HFFc6 (cell line): ENCODE measurements at places on chromosomes 3 and 15. TPM values are rescaled to one million over a fixed set of nuclear protein-coding genes. Genes with fewer than 3 reads are reported as not detected.

DNA sequence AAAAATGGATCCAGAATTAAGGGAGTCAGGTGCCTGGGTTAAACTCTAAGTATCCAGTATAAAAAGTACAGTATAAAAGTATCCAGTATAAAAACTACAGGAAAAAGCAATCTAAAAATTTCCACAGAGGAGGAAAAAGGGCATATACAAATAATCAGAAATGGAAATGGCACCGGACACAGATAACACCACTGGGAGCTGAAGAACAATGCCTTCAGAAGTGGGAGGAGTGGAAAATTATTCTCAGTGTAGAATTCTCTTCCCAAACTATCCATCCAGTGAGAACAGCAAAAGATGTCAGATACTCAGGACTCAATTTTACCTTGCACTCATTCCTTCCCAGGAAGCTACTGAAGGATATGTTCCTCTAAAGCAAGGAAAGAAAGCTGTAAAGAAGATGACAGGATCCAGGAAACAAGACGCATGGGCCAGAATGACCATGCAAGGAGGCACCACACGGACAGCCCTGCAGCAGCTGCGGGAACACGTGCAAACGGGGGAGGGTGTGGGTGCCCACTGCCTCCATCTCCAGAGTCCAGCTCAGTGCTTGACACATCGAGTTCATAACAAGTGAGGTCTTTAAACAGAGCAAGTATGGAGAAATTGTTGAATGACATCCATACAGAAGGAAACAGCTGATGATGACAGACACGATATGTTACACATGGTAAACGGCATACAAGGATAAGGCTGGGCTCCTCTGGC lies 68.5 kb downstream of the CHSY1 start:
- H3K27ac ChIP-seq: peak overlapping the region; percentile 46
- H3K36me3 ChIP-seq: peaks cover 34% of the 10 kb centered on the region
- no peak overlapping the region for H3K4me3 ChIP-seq
- no peak for DNase-seq

DNA sequence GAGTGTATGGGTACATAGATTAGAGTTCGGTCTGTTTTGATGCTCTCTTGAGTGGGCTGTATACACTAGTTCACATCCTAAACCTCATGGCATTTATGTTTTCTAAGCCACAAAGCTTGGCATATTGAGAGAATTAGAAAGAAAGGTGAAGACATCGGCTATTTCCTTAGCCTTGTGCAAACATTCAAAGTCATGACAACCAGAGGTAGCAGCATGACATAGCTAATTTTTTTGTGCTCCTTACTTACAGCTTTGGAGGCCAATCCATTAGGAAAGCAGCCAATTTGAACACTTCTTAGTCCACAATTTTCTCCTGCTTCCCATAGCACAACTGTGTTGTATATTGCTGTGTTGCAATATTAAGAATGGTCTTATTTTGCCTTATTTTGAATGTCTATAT lies 21.5 kb upstream of the AADAC start:
- H3K27ac ChIP-seq: no peak overlapping the region
- H3K36me3 ChIP-seq: no peaks in the 10 kb centered on the region
- DNase-seq: no peak

- no peak overlapping the region for H3K4me3 ChIP-seq
- no peaks in the 10 kb centered on the region for H3K4me1 ChIP-seq
- peaks cover 22% of the 10 kb centered on the region for H3K27me3 ChIP-seq
These were observed 1.2 kb downstream of the LHFPL4 start for GRCh38 chr3:9552252-9552999.

- H3K4me3 ChIP-seq: no peak overlapping the region
- H3K36me3 ChIP-seq: no peaks in the 10 kb centered on the region; the same call in 1 of the 2 replicates
- DNase-seq: no peak
- H3K27ac ChIP-seq: no peak overlapping the region
- peaks cover 7% of the 10 kb centered on the region for H3K4me1 ChIP-seq
These were observed 1.1 kb downstream of the KCNH8 start for GRCh38 chr3:19149368-19149767.

DNA sequence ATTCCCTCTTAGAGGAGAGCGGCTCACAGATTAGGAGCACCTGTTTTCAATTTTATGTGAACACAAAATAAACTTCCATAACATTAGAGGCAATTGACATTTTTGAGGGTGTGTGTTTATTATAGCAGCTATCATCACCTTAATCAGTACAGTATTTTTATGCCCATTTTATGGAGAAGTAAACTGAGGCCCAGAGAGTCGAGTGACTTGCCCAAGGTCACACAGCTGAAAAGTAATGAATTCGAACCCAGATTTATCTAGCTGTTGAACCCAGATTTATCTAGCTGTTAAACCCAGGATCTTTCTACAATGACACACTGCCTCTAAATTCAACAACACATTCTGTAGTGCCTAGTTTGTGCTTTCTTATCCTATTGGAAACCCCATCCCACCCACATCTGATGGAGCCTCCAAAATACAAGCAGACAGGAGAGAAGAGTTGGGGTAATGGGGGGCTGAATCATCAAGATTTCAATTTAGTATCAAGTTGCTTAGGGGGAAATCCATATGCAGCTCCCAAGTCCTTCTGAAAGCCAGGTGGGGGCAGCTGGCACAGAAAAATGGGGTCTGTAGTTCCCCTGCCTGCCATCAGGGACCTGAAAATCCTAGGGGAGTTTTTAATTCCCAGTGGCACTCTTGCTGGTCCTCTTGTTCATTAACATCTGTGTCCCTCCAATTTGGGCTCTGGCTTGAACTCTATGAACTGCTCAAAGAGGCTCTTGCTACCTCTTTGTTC lies 50.4 kb upstream of the TRA2B start:
- H3K36me3 ChIP-seq: no peaks in the 10 kb centered on the region
- H3K27me3 ChIP-seq: peaks cover 34% of the 10 kb centered on the region

IDH2 gene
- 27.9 to 36.0 TPM (median 32.4 TPM) in 3 replicates for total RNA-seq

FAM227B gene
- total RNA-seq: 4.6 to 7.5 TPM (median 6.0 TPM) in 3 replicates
